OCI-LY7 (cell line): ENCODE measurements at places on chromosomes 6 and 20. TPM values are rescaled to one million over a fixed set of nuclear protein-coding genes. Genes with fewer than 3 reads are reported as not detected.

BMP6 gene
- 0.94 and 1.1 TPM in 2 replicates for total RNA-seq

GPLD1 gene
- total RNA-seq = 60.7 and 73.7 TPM in 2 replicates

ENPP5 gene
- total RNA-seq = 1.6 and 2.4 TPM in 2 replicates

MUCL3 gene
- not detected in 2 replicates for total RNA-seq

HCRTR2 gene
- total RNA-seq = not detected in 2 replicates
